ENCODE measurements at places on chromosomes 7 and 10.

DNA sequence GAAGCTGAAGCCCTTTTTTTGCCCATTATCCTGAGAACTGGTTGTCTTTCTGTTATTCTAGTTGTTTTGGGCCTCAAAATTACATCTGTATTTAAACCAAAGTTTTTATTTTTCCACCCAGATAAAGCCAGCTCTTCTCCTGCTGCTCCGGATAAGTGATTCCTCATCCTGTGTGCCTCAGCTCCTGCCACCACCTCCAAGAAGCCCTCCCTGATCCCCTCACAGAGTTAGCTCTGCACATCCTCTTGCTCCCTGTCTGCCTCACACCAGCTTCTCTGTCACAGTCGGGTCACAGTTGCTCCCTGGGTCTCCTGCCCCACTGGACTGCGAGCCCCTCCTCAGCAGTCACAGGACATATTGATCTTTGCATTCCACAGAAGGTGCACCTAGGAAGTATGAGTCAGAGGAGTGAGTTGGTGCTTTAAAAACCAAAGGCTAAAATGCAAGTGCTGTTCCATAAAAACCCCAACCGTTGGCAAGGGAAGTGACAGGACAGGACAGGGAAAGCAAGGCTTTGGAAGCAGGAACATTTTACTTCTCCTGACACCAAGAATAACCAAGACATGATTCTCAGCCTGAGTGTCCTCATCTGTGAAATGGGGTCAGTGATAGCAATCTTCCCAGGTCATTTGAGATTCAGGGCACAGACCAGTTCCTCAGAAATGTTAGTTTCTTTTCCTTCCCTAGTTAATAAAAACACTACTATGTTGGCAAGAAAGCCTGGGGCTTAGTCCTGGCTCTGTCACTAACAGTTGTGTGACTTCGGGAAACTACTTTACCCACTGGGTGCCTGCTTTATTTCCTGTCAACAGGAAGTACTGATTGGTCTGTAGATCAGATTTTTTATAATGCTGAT is 36.5 kb upstream of the EEPD1 start:
- peak; percentile 30 for DNase-seq

DNA sequence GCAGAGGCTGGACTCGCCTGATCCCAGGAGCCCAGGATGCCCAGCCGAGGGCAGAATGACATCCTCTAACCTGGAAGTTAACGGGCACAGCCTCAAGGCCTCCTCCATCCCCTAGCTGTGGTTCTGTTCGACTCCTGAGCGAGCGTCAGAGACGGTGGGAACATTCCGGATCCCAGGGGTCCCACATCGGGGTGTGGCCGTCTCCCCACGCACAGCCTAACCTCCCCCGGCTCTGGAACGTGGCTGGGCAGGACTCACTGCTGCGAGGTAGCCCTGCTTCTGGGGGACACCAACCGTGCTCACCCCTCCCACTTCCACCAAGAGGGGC is 8.4 kb downstream of the FOXL3 start:
- no peak for DNase-seq

DNA sequence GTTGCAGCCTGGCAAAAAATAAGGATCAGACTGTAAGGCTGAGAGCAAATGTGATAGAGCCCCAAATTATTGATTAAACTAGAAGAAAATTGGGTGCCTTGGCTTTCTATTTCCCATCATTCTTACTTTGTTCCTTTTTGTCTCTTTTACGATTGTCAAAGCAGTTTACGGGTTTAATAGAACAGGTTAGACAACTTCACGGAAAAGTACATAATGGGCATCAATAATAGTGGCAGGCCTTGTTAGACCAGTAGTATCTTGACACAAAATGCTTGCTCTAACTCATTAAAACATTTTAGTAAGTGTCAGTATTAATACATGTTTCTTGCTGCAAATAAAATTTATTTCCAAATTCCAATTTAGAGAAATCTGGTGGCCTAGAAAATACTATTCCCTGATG is 14.5 kb upstream of the GGCT start:
- no peak for DNase-seq

DNA sequence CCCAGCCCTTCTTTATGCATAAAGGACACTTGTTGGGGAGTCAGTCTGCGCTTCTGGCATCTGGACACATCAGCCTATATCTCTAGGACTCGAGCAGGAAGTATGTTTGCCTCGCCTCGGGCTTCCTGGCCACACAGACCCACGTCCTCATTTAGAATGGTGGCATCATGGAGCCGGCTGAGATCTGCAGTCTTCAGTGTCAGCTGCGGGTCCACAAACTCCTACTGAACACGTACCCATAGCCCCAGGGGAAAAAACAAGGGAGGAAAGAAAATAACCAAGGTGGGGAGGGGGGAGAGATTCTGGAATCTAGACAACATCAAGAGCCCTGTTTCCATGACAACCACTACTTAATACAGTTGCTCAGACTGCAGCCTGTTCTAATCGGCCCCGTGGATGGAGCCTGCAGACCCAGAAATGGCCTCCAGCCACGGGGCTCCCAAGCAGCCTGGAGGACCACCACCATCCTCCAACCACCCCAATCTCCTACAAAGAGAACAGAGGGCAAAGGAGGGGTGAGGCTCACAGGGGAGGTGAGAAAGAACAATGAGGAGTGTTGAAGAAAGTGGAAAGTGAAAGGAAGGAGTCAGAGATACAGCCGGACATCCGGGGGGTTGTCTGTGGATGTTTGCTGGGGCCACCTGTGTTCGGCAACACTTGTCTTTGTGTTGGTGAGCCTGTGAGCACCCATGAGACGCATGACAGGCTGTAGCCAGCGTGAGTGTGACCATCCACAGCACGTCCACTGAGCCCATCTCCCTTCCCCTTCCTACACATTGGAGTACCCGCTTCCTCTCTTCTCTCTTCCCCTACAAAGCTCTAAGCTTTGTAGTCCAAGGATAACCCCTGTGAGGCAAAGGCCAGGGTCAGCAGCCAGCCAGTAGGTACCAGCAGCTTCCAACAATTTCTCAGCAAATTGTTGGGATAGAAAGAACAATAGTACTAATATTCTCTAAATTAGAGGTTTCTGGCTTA is 141.0 kb downstream of the PLXNA4 start:
- no peak for DNase-seq

DNA sequence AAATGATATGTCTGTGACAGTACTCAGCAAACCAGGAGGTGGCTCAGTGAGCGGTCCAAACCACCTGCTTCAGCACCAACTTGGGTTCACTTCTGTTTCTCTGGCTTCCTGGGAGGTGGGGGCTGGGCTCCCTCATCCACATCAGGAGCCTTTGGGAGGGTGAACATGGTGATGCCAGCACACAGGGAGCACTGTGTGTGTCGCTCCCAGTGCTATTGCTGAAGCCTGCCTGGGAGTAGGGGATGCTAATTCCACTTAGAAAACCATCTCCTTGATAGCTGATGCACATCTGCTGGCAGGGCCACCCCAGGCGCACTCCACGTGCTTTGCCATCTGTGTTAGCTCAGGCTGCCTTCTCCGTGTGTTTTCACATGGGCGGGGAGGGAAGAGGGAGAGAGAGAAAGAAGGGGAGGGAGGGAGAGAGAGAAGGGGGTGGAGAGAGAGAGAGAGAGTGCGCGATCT is 58.0 kb downstream of the RAMP3 start:
- DNase-seq: no peak

GRCh38 chr7:135012229-135012628 is 25.9 kb downstream of the AGBL3 start:
- DNase-seq: no peak

DNA sequence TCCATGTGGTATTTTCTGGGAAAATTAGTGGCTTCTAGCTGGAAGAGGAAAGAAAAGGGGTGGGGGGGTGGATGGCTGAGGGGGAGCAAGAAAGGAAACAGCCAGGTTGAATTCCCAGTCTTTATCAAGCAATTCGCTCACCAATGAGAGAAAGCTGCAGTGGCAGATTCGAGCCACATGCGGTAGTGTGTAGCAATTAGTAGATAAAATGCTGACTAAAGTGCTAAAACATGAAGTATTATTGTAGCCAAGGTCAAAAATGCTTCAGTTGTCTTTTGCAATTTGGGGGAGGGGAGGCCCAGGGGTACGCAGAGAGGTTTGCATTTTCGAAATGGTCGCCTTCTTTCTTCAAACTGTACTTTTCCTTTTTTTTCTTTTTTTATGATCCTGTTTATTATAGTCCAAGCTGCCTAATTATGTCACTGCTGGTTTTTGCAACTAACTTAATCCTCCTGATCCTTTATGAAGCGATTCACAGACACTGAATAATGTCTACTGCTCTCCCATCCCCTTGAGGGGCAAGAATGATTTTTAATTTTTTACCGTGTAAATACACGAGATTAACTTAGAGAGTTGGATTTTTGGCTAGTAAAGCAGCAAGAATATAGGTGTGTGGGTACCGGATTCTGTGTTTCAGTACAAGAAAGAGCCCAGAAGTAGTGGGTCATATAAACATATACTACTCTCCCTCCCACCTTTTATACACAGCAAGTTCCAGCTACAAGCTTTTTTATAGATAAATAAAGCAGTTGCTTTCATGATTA is 3.6 kb upstream of the ARID5B start:
- no peak for DNase-seq

GRCh38 chr7:28190077-28190710 is 9.6 kb upstream of the JAZF1 start:
- no peak for DNase-seq

DNA sequence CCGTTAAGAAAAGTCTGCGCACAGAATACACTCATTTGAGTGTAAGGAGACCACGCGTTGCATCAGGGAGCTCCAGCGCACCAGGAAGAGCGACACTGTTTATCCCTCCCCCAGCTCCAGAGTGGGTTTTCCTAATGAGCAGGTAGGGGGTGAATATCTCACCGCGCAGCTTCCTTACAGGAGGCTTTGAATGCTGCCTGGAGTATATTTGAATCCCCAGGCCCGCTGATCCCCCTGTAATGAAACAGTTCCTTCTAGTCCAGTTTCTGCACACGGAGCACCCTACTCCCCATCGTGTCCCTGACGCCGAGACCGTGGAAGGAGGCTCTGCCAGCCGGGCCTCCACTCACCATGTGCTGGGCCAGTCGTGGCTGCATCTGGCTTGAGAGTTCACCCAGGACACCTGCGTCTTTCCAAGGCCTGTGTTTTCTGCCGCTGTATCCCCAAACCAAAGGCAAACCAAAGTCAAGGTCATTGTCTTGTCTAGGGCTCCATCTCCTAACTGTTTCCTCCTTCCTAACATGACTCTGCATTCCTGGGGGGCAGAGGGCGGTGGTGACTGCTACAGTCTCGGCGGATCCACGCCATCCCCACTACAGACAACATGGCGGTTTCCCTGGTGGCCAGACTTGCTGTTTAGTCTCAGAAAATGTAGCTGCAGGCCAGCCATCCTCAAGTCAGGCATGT is 167.8 kb downstream of the USP6NL start:
- DNase-seq: no peak

- DNase-seq: no peak
Measured at GRCh38 chr10:62870866-62871265, 54.7 kb upstream of the EGR2 start.

DNA sequence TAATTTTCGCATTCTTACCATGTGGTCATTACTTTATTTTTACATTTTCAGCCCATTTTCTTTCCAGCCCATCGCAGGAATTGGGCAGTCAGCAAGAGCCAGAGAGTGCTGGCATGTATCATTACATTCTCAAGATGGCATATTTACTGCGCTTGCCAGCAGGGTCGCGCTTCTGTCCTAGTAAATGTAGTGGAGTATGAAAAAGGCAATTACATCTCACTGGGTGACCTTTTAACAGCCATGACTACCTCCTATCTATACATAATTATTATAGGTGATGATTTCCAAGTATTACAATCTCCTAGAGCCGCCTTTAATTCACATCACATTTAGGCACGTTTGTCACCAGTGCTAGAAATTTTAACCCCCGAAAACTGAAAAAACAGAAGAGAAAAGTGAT is 433.7 kb upstream of the MGMT start:
- DNase-seq: no peak

DNA sequence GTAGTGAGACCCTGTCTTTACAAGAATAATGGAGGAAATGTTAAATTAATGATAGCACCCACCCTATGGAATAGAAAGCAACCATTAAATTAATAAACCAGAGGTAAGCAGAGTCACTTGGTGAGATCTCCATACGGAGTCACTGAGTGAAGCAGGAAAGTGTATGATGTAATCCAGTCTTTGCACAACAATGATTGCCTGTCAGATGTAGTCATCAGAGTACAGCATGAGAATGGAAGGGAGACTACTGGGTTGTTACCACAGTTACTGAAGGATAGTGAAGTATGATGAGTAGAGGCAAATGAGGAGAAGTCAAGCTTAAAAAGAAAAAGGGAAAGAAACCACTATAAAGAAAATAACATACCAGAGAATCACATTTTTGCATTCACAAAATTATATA is 371.9 kb upstream of the SHH start:
- DNase-seq: no peak

DNA sequence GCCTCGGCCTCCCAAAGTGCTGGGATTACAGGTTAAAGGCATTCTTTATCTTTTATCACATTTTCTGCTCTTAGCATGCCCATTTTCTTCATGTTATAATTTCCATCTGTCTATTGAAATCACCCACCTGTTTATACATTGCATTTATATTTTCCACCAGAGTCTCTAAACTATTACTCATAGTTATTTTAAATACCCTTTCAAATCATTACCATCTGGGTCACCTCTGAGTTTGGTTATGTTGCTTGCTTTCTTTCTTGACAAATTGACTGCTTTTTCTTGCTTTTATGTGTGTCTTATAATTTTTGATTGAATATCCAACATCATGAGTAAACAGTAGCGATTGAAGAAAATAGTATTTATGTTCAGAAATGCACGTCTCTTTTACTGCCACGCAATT is 71.4 kb downstream of the TMEM270 start:
- no peak for DNase-seq

DNA sequence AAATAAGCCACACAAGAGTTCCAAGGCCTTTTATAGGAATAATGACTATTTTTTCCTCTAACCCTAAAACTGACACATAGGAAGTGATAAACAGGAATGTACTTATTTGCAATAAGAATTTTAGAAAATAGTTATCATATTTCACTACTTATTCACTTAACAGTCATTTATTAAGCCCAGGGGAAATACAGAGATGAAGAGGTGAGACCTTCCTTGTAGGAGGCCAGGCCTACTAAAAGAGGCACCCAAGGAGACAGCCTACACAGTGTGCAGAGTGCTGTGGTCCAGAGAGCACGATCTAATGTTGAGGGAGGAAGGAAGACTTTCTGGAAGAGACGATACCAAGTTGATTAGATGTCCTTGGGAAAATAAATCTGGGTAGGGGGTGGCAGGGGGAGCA is 45.0 kb upstream of the PPP1R3C start:
- no peak for DNase-seq

DNA sequence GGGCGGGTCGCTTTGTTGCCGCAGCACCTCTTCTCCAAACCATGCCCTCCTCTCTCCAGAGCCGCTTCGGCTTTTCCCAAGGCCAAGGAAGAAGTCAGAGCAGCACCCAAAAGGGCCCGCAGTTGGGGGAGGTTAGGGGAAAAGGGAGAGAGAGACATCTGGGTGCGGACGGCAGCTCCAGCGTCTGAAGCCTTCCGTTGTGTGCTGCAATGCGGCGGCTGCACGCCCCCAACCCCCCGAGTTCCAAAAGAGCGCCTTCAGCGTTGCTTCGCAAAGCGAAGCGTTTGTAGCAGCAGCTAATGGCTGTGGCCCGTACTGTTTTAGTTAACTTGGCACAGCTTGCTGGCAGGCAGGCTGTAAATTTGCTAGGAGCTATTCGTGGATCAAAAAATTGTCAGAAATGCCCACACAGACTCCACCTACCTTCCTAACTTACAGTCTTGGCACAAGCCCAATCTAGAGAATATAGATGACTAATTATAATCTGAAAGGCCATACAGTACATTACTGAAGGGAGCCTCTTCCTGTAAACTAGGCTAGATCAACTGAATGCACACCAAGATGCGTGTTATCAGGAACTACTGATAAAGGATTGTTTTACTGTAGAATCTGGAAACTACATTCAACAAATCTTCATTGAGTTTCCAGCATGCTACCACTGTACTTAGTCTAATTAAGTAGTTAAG is 1.1 kb upstream of the KBTBD2 start:
- no peak for DNase-seq

Data from ACHN (cell line).